ENCODE measurements at places on chromosomes 6 and 20.

GRCh38 chr6:167793421-167793820 lies 33.3 kb upstream of the AFDN start:
- no peak for DNase-seq

GRCh38 chr6:132752255-132752654 lies 5.4 kb downstream of the VNN2 start:
- DNase-seq = no peak

- DNase-seq = peak; percentile 98
These were observed 63.7 kb downstream of the GPX5 start for GRCh38 chr6:28589234-28589956.

GRCh38 chr6:68447112-68447511 lies 188.0 kb upstream of the ADGRB3 start:
- no peak for DNase-seq

DNA sequence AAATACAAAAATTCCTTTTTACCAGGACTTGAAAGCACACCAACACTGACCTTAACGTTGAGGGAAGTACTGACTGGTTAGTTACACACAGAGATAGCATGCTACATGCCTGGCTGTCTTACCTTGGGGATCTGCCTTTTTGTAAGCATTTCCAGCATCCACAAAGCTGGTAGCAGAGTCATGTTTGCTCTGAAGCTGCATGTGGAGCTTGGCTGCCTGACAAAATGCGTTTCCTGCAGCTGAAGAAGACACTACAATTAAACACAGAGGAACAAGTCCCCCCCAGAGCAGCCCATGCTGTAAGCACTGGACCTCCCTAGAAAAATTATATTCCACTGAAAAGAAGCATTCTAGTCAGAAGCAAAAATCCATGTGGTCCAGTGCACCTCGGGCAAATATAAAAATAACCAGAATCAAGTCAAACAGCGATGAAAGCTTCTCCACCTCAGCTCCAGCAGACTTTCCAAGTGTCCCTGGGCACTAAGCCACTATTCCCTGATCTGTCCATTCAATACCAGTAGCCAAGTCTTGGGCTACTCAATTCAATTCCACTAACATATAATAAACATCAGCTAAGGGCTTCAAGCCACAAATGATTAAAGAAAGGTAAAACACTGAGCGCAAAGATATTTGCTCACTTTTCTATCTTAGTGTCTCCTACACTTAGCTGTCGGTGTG lies 24.2 kb downstream of the NAPB start:
- DNase-seq = no peak

DNA sequence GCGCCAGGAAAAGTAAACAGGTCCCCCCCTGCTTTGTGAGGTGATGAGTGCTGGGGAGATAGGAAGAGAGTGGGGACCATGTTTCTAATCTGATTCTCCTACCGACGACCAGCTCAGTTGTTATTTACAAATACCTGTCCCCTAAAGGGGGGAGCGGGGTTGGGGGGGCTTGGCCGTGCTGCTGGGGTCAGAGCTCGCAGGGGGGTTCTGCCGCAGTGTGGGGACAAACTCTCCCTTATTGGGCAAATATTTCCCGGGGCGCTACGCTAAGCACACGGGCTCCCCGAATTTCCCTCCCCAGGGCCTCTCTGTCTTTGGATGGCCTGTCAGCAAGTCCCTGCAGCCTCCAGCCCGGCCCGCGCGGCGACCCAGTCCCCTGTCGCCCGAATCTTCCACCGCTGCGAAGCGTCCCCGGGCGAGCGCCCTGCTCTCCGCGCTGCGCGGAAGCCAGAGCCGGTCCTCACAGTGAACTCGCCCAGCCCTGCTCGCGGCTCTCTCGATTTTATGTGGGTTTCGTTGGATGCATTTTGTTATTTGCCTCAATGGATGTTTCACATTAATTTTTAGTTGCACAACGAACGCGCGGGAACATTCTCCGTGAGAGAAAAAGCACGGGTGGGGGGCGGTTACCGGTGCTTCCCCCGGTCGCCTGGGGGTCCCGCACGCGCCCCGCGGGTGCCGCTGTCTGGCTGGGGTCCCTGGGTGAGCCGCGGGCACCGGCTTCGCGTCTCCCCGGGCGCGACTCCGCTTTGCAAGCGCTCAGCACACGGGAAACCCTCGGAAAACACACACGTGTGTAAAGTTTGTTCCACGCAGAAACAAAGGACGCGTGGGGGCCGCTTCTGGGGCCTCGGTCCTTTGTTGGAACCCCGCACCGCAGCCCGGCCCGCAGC lies 1.5 kb upstream of the STX16 start:
- DNase-seq = no peak

- no peak for DNase-seq
These were observed 160.2 kb upstream of the SGK1 start for GRCh38 chr6:134477991-134478635.

DNA sequence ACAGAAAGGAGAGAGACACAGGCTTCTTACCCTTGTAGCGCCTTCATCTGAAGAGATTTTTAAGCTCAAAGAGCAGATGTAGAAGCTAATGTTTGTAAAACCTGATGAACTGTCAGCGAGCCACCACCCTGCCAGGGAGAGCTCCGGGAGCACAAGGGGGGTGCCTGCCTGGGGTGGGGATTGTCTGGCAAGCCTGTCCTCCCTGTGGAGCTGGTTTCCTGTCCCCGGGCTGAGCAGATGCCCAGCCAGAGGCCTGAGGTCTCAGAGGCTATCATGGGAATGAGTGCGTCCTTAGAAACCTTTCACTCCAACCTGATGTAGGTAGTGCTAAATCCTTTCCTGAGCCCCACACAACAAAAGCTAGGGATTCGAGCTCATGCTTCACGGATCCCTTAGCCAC lies 41.9 kb upstream of the NR2E1 start:
- no peak for DNase-seq

DNA sequence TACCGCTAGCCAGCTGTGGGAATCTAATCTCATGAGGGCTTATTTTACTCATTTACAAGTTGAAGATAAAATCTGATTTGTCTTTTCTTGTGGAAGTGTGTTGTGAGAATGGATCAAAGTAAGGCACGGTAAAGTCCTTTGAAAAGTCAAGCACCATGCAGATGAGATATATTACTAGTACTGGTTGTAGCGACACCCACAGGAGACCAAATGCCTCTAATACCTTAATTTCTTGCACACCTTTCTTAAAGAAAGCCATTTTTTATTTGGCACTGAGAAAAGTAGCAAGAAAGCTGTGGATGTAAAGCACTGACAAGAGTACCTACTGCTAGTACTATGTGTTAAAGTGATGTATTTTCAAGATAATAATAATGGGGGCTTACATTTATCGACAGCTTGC lies 191.0 kb upstream of the MMS22L start:
- DNase-seq = no peak

DNA sequence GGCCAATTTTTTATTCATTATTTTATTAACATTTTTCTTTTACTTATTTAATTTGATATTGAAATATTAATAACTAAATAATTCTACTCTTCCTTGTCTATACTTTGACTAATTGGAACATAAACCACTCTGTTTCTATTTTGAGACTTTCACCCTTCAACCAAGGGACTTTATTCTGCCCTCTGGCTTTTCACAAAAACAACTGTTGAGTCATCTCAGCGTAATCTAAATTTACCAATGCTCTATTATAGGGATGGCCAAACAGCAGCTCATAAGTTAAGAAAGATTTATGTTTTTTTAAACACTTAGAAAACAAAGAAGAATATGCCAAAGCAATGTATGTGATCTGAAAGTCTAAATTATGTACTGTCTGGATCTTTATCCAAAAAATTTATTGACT lies 46.7 kb downstream of the DOP1A start:
- no peak for DNase-seq

- DNase-seq = no peak
These were observed 9.0 kb upstream of the AFDN start for GRCh38 chr6:167817729-167818128.

- no peak for DNase-seq
These were observed 10.9 kb downstream of the EDN1 start for GRCh38 chr6:12301018-12301417.

- no peak for DNase-seq
These were observed 296.9 kb downstream of the FOXC1 start for GRCh38 chr6:1906609-1907008.

DNA sequence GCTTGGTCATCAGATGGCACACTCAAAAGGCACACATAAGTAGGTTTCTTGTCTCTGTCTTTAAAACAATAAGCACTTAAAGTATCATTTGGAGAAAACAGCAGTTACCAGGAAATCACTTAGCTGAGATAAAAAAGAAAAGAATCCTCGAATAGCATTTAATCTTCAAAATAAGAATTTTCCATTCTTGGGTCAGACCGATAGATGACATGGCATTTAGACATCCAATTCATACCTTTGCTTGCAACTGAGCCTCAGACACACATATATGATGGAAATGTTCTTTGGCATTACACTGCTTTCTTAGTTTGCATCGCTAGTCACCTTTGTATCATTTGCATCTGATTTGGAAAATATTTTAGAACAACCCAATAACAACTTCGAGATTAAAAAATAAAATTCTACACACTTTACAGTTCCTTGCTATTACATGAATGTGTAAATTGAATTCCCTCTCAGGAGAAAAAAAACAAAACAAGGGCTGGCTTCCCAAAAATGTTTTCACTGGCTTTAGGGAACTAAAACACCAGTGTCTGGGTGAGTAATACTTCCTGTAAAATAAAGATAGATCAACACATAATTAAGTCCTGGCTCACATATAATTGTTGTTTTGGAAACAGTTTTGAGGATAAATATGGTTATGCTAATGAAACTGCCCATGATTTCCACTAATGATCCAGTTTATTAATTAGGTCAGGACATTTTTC lies 1.3 kb upstream of the RNF217 start:
- DNase-seq = no peak
